ENCODE measurements at places on chromosomes 3 and 15.
A peak's percentile ranks its signal among the peaks of the same experiment; 100 is the strongest.

DNA sequence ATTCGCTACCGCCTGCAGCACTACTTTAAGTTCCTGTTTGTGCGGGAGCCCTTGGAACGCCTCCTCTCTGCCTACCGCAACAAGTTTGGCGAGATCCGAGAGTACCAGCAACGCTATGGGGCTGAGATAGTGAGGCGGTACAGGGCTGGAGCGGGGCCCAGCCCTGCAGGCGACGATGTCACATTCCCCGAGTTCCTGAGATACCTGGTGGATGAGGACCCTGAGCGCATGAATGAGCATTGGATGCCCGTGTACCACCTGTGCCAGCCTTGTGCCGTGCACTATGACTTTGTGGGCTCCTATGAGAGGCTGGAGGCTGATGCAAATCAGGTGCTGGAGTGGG is 995 bp downstream of the CHST14 start:
- peak; percentile 59 for DNase-seq

DNA sequence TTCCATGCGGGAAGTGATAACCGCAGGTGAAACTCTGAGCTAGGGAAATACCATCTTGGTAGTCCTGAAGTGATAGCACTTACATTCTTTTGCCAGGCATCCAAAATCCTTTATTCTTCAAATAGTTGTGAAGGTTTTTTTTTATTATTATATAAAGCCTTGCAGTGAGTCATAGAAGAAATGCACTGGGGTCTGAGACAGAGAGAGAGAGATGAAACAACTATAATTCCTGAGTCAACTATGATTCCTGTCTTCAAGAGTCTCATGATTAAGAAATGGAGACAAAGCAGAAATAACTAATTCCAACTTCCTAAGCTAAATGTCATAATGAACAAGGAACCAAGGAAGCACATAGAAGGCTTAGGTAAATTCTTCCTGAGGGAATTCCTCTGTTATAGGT is 495.6 kb downstream of the LPP start:
- DNase-seq, result peak; percentile 13

DNA sequence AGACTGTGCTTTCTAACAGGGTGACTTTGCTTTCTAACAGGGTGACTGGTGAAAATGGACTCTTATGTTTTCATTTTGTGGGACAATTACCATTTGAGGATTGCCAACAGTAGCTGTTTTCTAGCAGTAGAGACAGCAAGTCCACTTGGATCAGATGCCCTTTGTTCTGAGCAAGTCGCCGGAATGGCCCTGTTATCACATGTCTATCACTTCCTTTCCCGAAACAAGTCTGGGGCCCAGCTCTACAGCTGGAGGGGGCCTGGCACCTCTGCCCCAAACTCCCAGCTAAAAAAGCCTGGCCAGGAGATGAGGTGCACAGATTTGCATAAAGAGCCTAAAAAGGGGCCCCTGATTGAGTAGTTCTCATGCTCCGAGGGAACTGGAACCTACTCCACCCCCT is 44.6 kb downstream of the THBS1 start:
- no peak for DNase-seq

DNA sequence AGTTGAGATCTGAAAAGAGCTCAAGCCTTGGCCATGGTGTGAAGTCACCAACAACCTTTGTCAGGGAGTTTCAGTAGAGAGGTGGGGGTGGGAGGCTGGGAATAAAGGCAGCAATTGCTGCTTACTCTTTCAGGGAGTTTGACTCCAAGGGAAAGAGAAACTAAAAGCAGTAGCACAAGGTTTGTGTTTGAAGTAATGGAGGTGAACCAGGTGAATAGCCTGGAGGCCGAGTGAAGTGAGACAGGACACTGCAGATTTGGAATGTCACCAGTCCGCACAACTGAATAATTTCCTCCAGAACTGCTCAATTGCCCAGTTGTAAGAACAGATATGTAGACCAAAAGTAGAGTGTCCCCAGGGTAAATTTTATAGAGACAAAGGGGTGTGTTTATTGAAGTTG is 44.1 kb downstream of the CD86 start:
- DNase-seq, result no peak

- DNase-seq, result no peak
Measured at GRCh38 chr3:28243424-28244106, 2.1 kb downstream of the CMC1 start.

Data from AG20443 (cell line).